ENCODE measurements at places on chromosomes 2 and 18. TPM values are rescaled to one million over a fixed set of nuclear protein-coding genes. Genes with fewer than 3 reads are reported as not detected.

VWA3B gene
- total RNA-seq: not detected

NEB gene
- total RNA-seq: 0.02 TPM

CCL20 gene
- total RNA-seq: 6.0 TPM

ZBTB7C gene
- total RNA-seq: 0.06 TPM

CCDC102B gene
- total RNA-seq: 0.90 TPM
